ENCODE measurements at places on chromosomes 7 and 10.

DNA sequence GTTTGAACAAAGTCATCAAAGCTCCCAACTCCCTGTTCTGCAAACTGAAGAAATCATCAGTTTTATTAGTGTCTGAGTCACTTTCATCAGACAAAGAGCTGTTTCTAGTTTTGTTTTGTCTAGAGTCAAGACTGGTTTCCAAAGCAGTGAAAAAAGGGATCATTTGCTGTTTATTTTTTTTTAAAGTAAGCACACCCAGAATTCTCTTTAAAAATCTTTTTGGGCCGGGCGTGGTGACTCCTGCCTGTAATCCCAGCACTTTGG, 972.0 kb upstream of the CELF2 start:
- DNase-seq = no peak

- DNase-seq = no peak
Measured at GRCh38 chr10:128814782-128815181, 652.3 kb upstream of the MGMT start.

- DNase-seq = no peak
Measured at GRCh38 chr7:111528331-111528730, 34.0 kb downstream of the IMMP2L start.

DNA sequence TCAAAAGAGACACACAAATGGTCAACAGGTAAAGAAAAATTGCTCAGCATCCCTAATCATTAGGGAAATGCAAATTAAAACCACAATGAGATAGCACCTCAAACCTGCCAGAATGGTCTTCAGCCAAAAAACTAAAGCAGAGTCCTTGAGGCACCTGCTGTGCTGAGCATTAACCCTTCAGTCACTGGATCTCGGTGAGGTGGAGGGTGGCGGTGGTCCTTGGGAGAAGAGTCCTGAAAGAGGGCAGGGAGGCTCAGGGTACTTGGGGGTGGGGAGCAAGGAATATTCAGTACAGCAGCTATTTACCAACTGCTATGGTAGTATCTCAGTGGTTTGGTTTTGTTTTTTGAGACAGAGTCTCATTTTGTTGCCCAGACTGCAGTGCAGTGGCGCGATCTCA, 7.1 kb downstream of the KIAA1549 start:
- peak; percentile 55 for DNase-seq

DNA sequence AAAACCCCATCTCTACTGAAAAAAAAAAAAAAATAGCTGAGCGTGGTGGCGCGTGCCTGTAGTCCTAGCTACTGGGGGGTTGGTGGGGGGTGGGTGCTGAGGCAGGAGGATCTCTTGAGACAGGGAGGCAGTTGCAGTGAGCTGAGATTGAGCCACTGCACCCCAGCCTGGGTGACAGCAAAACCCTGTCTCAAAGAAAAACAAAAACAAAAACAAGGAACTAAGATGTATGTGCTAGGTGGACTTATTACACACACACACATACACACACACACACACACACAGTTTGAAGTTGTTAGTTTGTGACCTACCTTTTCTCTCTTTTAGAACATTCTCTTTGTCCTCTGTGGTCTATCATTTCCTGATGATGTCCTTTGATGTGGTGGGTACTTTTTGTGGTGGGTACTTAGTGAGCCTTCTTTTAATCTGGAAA, 53.5 kb downstream of the EXOC6 start:
- DNase-seq = no peak

GRCh38 chr7:105295596-105296352, 92.9 kb downstream of the SRPK2 start:
- no peak for DNase-seq

- no peak for DNase-seq
Measured at GRCh38 chr10:11962176-11962575, 80.4 kb downstream of the UPF2 start.

DNA sequence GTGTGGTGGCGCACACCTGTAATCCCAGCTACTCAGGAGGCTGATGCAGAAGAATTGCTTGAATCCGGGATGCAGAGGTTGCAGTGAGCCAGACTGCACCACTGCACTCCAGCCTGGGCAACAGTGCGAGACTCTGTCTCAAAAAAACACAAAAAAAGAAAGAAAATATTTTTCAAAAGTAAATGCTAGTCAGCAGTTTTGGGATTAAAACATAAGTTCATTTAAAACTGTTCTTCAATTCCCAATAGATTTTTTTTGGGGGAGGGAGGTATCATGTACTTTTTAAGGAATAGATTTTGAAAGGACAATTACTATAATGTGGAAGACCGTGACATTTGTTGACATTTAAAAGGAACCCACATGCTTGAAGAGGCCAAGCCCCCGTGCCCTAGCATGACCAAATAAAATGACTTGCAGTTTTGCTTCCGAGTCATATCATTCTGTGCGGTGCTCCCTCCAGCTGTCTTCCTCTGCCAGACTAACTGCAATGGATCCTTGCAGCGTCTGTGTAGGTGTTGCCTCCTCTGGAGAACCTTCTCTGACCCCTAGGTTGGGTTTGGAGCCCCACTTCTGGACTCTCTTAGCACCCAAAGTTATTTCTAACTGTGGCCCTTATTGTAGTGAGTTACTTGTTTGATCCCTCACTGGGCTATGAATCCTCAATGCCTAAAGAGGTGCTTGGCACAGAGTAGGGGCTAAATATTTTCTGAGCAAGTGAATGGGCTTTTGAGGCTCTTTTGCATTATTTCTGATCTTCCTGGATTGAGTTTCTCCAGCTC, 17.4 kb upstream of the HPS1 start:
- no peak for DNase-seq

- DNase-seq = no peak
Measured at GRCh38 chr7:76231071-76231470, 29.4 kb downstream of the SRRM3 start.

DNA sequence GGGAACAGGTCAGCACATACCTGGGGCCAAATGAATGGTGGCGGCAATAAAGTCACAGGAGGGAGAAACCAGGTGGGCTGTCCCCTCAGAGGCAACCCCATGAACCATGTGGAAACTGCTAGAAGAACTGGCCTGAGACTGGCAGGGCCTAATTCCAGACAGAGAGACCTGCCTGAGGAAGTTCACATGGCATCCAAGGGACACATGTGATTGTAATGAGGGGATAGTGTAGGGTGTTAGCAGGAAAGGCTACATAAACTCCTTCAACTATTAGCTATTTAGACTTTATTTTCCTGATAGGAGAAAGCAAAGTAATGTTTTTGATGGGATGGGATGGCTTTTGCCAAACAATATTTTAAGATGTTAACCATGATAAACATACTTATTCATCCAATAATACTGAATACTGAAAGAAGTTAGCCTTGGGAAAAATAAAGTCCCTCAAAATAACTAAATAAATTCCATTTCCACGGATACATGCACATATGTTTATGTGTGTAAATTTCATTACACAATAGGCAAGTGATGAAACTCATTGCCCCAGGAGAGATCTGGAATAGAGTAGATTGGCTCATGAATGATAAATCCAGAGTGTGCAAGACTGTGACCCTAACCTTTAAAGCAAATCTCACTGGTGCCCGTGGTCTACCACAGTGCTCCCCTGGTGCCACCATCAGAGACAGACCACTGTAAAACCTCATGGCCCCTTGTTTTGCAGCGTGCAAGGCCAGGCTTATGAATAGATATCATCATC, 137.0 kb downstream of the NRF1 start:
- no peak for DNase-seq

- no peak for DNase-seq
Measured at GRCh38 chr7:133649593-133649992, 396.7 kb downstream of the EXOC4 start.

DNA sequence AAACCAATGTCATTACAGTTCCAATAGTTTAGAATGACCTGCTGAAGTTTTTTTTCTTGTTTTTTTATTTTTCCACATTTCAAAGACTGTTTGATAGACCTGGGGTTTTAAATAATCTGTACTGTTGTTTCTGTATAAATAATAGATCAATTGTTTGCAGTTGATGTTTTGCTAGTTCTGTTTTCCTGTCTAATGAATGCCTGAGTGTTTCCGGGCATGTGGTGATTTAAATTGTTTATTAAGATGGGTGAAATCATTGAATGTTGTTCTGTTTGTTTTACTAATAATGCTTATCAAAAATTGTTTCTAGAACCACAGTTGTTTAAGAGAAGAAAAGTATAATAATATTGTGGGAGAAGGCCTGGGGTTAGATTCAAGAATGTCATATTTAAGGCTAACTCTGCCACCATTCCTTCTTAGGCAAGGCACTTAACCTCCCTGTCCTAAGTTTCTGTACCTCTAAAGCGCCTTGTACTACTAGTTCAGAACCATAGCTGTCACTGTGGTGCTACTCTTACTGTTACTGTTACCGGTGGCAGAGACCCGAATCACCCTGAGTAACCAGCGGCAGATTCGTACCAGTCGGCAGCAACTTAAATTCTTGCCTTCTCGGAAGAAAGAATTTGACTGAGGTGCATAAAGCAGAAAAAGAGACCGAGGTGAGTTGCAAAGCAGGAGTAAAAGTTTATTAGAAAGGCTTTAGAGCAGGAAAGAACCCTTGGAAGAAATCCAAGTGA, 1014.1 kb downstream of the REEP3 start:
- DNase-seq = no peak

- DNase-seq = peak; percentile 99
Measured at GRCh38 chr10:88728107-88728763, 22.2 kb downstream of the LIPK start.

- DNase-seq = no peak
Measured at GRCh38 chr10:70742537-70743429, 42.4 kb downstream of the TBATA start.

DNA sequence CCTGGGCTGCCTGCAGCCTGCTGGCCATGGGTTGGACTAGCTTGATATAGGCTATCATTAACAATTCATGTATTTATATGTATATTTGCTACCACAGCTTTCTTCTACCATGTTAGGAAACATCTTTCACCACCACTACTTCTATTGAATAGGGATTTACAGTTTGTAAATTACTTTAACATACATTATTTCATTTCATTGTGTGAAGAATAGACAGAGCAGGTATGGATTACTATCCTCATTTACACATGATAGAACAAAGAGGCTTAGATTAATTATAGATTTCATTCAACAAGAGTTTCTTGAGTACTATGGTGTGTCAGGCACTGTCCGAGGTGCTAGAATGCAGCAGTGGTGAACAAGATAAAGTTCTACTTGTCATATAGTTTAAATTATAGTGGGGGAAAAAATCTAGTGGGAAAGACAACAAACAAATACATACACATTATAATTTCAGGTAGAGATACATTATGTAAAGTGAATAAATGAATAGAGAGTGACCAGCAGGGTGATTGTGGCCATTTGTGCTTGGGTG, 20.6 kb downstream of the VTI1A start:
- DNase-seq = no peak

GRCh38 chr7:157909370-157909769, 572.6 kb downstream of the DNAJB6 start:
- peak; percentile 20 for DNase-seq

DNA sequence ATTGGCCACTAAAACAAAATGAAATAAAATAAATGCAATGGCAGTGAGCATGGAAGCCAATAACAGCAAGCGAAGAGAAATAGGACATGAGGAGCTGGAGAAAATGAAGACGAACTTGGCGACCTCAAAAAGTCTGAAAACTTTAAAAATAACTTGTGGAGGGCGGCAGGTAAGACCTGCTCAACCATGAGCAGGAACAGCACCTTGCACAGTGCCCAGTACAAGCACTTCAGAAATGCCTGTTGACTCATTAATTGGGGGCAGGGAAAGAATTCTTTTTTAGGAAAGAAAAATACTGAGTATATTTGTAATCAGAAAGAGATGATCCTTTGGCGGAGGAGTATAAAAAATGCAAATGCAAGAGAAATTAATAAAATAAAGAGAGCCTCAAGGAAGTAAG, 78.0 kb downstream of the XPNPEP1 start:
- no peak for DNase-seq

DNA sequence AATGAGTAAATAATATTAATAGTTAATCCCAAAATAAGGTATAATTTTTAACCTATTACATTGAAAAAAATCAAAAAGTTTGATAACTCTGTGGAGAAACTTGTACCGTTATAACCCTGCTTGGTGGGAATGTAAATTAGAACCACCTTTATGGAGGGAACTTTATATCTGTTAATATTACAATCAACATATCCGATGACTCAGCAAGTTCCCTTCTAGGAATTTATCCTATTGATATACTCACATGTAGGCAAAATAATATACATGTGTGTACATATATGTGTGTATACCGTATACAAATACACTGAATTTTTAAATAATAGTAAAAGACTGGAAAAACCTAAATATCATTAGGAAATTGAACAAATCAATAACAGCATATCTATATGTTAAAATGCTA, 54.7 kb downstream of the PANK1 start:
- no peak for DNase-seq

GRCh38 chr10:84352251-84352842, 24.0 kb downstream of the CCSER2 start:
- DNase-seq = peak; percentile 90

DNA sequence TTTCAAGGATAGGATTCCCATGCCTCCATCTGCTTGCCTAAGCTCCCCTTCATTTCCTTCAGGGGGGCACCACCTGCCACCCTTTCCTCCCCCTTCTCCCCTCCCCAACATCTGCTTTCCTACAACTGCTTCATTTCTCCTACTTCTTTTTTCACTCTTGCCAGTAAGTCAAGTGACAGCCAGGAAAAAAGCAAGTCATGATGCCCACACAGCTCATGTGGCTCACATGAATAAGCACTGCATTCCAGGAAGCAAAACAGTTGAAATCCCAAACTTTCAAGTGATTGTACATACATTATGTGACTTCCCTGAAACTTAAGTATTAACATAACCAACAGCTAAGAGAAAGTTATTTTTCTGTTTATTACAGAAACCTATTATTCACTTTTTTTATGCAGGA, 78.6 kb downstream of the TNS3 start:
- DNase-seq = no peak

- peak; percentile 66 for DNase-seq
Measured at GRCh38 chr7:6268907-6269306, 3.5 kb downstream of the CYTH3 start.

DNA sequence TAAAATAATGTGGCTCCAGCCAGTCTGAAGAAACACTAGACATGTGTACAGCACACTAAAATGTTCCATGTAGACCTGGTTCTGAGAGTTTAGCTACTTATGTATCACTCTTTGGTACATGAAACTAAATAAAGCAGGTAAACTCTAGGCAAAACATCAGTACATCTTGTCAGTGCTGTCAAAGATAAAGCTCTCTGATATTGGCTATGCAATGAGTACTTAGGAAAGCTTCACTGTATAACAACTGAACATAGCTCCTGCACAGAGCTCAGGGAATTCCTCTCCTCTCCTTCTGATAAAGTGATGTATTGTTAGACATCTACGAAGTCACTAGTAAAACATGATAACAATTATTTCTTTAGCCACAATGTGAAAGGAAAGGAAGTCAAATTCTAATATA, 3.5 kb downstream of the LRRN3 start:
- DNase-seq = no peak

DNA sequence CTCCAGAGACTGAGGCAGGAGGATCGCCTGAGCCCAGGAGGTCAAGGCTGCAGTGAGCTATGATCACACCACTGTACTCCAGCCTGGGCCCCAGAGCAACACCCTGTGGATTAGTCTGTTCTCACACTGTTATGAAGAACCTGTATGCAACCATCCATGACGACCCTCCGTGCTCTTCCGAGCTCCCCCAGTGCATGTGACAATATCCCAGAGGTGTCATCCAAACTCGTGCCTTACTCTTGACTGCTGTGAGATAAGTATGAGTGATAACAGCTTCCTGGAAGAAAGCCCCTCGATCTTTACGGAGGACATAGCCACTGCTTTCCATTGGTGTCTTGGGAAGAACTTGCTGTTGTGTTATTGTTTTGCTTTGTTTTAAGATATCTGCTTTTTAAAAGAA, 591.9 kb downstream of the GALNT17 start:
- no peak for DNase-seq
